Gastrocnemius medialis (tissue), 4 donors: ENCODE measurements at places on chromosomes 5 and 9.

GRCh38 chr9:14147738-14148137 is 166.2 kb downstream of the NFIB start:
- DNase-seq: no peak

DNA sequence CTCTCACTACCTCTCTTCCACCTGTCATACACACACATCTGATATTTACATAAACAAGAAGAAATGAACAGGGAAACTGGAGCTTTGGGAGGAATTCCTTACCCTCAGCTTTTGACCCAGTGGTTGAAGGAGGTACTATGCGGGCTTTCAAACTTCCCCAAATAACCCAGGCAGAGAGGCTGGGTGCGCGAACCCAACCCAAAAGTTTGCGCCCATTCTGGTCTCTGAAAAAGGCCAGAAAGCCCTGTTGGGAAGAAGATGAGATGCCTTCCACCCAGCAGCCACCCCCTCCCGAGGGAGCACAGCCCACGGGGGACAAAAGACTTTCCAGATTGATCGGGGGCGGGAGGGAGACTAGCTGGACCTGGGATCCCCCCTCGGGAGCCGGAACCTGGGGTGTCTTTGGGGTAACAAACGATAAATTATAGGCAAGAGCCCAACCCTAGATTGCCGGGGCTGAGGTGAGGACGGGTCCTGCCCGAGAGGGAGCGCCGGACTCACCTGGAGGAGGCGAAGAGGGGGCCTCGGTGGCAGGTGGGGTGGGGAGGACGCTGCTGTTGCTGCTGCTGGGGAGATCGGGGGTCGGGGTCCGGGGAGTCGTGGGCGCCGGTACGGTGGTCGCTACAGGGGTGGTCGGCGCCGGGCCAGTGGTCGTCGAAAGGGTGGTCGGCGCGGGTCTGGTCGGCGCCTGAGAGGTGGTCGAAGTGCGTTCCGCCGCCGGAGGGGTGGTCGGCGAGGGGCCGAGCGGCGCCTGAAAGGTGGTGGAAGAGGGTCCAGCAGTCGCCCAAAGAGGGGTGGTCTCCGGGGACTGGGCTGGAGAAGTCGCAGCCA is 798 bp downstream of the MEGF9 start:
- DNase-seq: peak; percentile 8

- no peak for DNase-seq
These were observed 65.2 kb upstream of the ASS1 start for GRCh38 chr9:130379649-130379970.

GRCh38 chr9:114225561-114226212 is 70.3 kb downstream of the COL27A1 start:
- DNase-seq: no peak

GRCh38 chr9:112747094-112747493 is 3.5 kb upstream of the SNX30 start:
- DNase-seq: no peak

DNA sequence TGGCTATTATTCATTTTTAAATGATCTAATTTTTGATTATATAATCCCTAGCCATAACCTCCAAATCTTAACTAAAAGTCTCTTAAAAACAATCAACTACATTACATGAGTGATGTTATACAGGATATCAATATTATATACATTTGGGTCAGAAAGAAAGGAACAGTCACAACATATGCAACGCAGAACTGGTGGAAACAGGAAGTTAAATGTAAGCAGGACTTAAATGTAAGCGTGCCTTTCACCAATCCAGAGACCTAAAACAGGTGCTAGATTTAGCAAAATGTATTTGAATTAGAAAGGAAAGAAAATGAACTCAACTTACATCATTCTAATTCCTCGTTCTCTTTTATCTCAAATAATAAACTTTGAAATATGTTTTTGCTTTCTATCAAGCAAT is 738.5 kb downstream of the PTPRD start:
- no peak for DNase-seq

DNA sequence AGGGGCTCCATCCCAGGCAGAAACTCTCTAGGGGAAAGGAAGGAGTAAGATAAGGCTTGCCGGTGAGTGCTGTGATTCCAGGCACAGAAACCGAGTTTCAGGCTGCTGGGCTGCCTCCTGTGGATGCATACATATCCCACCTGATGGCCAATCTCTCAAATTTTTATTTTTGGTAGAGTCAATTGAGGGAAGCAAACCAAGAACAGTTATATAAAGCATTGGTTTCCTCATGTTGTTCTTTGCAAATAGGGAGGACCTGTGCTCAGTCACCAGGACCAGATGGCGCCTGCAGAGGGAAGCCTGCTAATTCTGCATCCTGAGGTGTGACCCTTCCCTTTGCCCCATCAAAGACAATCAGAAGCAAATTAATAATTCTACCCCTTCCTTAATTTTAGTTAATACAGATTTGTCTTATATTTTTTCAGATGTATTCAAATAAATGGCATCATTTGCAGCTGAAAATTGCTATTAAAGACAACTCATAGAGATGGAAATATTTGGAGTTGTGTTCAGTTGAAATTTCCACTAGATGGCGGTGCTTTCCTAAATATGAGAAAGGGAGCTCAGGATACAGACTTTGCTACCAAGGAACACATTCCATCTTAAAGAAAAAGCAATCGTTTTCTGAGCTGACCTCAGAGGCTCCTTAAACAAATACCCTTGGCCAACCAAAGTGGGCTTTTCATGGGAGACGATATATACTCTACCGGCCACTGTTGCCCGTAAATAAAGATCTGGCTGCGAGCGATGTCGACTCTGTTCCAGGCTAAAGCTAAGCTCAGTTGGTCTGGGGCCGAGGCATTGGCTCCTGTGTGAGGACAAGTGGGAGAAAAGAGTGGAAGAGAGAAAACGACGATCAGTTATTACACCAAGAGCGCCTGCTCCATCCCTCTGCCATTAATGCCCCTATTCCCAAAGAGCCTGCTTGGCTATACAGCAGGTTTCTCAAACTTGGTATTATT is 225.7 kb upstream of the KLF9 start:
- no peak for DNase-seq

DNA sequence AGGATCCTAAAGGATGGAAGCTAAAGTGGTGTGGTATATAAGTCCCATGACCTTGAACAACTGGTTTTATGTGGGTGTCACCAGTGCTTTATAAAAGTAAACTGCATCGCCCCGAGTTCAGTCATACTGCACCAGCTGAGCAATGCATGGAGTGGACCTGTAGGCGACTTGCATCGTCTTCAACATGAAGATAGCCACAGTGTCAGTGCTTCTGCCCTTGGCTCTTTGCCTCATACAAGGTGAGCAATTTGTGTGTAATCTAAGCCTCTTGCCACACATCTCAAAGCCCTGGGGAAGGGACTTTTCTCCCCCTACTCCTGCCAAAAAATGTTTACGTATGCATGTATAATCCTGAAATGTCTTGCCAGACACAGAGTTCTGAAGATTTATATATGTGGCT is at the start of gene SPINK5:
TSS of gene SPINK5 (plus strand) at position 120 of the 400 bp plus-strand sequence. CDS start at position 185, 65 bp downstream.
- no peak for DNase-seq

- no peak for DNase-seq
These were observed 167.1 kb downstream of the ACTL7B start for GRCh38 chr9:108688676-108689075.

DNA sequence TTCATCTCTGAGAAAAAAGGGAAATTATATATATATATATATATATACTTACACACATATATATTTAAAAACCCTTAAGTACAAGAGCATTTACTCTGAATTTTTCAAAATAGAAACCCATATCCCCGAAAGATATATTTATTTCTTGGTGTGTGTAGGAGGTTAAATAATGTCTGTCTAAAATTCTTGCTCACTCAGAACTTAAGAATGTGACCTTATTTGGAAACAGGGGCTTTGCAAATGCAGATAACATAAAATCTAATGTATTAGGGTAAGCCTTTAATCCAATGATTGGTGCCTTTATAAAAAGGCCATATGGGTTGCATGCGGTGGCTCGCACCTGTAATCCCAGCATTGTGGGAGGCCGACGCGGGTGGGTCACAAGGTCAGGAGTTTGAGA is 517.3 kb upstream of the TLE4 start:
- DNase-seq: no peak

DNA sequence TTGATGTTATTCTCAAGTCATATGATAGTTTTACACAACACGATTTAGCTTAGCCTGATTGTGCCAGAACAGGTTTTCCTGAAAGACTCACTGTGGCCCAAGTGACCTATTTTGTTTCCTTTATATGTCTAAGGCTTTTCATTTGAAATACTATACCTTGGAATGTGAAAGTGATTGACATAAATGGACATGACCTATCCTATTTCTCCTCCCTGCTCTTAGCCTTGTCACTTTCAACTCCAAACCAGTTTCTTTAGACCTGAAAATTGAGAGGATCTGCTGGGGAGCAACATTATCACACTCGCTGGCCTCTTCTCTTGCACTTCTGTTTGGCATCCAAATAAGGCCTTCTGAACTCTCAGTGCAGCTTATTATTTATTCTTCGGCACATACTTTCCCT is 496.8 kb downstream of the MAT2B start:
- no peak for DNase-seq

DNA sequence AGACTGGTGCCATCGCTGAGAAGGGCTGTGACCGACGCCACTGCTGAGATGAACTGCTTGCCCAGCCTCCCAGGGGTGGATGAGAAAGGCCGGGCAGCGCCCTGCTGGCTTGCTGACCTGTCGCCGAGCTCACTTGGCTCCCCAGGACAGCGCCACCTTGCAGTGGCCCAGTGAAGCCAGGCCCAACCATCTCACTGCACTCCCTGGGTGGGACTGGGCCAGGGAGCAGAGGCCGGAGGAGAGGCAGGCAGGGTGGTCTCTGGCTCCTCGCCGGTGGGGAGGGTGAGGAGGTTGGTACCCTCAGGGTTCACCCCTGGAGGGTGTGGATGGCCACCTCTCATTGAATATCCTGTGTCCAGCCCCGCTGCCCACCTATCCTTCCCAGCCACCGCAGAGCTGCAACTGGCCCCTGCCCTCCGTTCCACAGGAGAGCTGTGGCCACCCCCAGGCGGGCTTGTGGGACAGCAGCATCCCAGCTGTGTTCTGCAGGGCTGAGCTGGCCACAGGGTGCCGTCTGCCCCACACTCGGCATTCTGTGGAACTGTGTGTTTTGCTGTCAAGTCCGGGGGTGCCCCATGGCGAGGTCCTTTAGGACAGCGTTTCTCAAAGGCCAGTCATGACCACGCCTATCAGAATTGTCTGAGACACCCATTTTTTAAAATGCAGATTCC is 41.0 kb upstream of the FCN2 start:
- no peak for DNase-seq

DNA sequence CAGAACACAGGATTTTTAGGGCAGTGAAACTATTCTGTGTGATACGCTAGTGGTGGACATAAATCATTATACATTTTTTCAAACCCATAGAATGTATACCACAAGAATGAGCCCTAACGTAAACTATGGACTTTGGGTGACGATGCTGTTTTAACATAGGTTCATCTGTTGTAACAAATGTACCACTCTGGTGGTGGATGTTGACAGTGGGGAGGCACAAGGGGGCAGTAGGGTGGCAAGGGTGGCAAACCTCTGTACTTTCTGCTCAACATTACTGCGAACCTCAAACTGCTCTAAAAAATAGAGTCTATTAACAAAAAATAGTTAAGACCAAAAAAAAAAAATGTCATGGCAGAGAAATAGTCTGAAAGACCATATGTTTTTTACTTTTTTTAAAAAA is 9.1 kb upstream of the MVB12B start:
- peak; percentile 48 for DNase-seq

DNA sequence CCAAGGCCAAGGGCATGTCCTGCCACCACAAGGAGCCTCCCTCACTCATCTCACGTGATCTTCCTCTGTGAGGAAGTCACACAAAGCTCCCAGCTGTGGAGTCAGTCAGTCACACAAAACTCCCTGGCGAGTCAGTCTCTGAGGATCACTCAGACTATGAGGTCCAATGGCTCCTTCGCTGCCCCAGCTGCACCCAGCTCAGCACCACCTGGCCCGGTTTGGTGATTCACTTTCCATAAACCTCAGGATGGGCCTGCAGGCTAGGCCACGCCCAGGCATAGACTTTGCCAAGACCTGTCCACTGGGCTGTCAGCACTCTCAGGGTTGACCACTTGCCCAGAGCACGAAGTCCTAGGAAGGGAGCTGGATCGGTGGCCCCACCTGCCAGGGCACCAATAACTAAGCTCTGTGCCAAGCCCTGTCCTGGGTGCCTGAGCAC is 233.8 kb downstream of the HSPA4 start:
- peak; percentile 91 for DNase-seq

GRCh38 chr5:148853868-148854267 is 27.5 kb downstream of the ADRB2 start:
- no peak for DNase-seq

DNA sequence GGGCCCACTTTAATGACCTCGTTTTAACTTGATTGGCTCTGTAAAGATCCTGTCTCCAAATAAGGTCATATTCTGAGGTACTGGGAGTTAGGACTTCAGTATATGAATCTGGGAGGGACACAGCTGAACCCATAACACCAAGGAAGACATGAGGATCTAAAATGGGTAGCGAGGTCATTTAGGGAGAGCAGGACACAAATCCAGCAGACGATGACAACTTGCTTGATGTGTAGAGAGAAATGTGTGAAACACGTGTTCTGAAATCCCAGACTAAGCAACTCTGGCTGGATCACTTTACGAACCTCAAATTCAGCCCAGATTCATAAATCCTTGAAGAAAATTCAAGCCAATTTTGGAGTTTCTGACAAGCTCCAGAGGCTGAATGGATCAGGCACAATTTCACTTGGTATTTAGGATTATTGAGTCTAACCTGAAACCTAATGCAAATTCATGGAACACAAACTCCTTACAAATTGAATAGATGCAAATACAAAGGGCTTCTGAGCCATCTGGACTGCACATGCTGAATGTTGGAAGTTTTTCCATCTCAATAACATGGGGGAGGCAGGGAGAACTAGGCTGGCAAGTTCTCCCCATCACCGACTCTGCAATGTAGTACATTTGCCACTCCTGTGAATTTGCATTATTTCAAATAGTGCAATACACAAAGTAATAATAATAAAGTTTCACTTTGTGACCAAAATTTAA is 74.0 kb upstream of the SLC30A5 start:
- no peak for DNase-seq

GRCh38 chr9:86405926-86406325 is 51.7 kb upstream of the TUT7 start:
- DNase-seq: peak; percentile 38

DNA sequence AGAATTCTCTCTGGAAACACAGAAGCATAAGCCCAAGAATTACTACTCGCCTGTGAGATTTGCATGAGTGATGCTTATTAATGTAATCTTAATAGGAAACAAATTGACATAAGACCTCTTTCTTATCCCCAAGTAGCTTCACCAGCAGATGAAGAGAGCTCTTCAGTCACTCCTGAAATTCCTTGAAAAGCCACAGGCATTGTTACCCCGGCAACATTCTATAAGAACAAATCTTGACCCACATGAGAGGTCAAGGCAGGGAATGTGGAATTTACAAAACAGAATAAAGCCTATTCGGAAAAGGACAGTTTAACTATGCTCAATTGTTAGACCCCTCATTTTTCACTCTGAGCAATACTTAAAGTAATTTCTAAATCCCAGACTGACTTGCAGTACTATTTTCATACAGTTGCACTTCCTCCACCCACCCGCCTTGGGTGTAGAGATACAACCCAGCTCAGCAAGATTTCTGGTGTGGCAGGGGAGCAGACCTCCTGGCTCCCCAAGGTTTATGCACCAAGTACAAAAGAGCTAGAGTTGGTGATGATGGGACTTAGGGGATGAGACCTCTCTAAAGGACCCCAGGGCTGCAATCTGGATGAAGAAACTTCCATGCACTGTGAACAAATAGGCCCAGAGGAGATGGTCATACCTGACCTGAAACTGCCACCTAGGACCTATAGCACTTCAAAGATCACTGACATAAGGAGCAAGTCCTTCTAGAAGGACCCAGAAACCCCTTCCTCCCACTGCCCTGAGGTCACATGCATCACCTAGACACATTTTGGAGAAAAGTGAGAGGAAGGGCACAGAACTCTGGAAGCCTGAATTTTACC is 242.1 kb downstream of the ZNF608 start:
- no peak for DNase-seq

- DNase-seq: no peak
These were observed 543.7 kb upstream of the TLE4 start for GRCh38 chr9:79028101-79028500.
